Stimulated activated naive B cell treated with anti-CD40 and anti-IgM and Interleukin-4, amounts not matched to agents 10 μg/mL and 1 μg/mL and 100 μg/mL, for 72 hours (primary cell): ENCODE measurements at places on chromosomes 3 and 15.
A peak's percentile ranks its signal among the peaks of the same experiment; 100 is the strongest.

- H3K27ac ChIP-seq, result no peak overlapping the region
- peaks cover 17% of the 10 kb centered on the region for H3K4me1 ChIP-seq
- H3K27me3 ChIP-seq, result no peaks in the 10 kb centered on the region
Observed at GRCh38 chr15:94269954-94270353, 38.6 kb downstream of the MCTP2 start.

- H3K36me3 ChIP-seq, result no peaks in the 10 kb centered on the region
- H3K27ac ChIP-seq, result no peak overlapping the region
- peaks cover 11% of the 10 kb centered on the region for H3K27me3 ChIP-seq
- no peak overlapping the region for H3K4me3 ChIP-seq
- no peak for DNase-seq
Observed at GRCh38 chr3:33153782-33154181, 40.0 kb downstream of the CRTAP start.

- H3K4me3 ChIP-seq, result no peak overlapping the region
- no peaks in the 10 kb centered on the region for H3K27me3 ChIP-seq
- H3K27ac ChIP-seq, result no peak overlapping the region
- peaks cover 2% of the 10 kb centered on the region for H3K4me1 ChIP-seq
- H3K36me3 ChIP-seq, result peaks cover 36% of the 10 kb centered on the region
- DNase-seq, result no peak
Observed at GRCh38 chr3:49300595-49300994, 23.6 kb upstream of the C3orf62 start.

DNA sequence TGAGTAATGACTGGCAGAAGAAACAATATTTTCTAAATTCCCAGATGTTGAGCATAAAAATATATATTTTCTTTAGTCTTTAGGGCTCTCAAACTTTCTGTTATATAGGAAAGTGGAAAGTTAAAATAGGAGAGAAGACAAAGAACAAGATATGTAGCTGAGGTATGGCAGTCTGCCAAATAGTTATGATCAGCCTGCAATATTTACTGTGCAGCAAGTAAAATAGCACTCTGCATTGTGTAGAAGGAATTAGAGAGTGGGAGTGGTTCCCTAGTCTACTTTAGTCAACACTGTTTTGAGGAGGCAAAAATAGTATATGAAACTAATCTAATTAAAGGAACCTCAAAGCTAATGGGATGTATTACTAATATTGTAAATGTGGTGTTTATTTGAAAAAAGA is 978.1 kb upstream of the ALCAM start:
- peaks cover 9% of the 10 kb centered on the region for H3K4me1 ChIP-seq
- H3K27me3 ChIP-seq, result no peaks in the 10 kb centered on the region
- H3K4me3 ChIP-seq, result no peak overlapping the region
- DNase-seq, result no peak
- H3K27ac ChIP-seq, result no peak overlapping the region
- no peaks in the 10 kb centered on the region for H3K36me3 ChIP-seq

DNA sequence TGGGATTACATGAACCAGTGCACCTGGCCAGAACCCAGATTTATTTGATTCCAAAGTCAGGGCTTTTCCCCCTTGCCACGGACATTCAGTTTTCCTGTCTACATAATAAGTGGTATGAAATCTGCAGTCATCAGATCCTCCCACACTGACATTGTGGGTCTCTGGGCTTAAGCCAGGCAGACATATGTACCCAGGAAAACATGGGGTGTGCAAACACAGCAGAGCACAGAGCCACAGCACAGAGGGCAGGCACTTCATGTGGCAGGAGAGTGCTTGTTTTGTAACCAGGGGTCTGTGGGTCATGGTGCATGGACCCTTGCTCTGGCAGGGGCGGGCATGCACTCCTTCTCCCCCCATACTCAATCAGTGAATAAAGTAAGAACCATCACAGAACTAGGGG is 6.1 kb upstream of the ABTB1 start:
- H3K36me3 ChIP-seq, result no peaks in the 10 kb centered on the region
- H3K27me3 ChIP-seq, result no peaks in the 10 kb centered on the region
- DNase-seq, result no peak
- no peak overlapping the region for H3K4me3 ChIP-seq

- no peaks in the 10 kb centered on the region for H3K36me3 ChIP-seq
- peaks cover 3% of the 10 kb centered on the region for H3K27me3 ChIP-seq
- DNase-seq, result no peak
- H3K27ac ChIP-seq, result no peak overlapping the region
- H3K4me3 ChIP-seq, result peak overlapping the region; percentile 78
- H3K4me1 ChIP-seq, result peaks cover 17% of the 10 kb centered on the region
Observed at GRCh38 chr3:107421170-107421792, 44.0 kb downstream of the CCDC54 start.

DNA sequence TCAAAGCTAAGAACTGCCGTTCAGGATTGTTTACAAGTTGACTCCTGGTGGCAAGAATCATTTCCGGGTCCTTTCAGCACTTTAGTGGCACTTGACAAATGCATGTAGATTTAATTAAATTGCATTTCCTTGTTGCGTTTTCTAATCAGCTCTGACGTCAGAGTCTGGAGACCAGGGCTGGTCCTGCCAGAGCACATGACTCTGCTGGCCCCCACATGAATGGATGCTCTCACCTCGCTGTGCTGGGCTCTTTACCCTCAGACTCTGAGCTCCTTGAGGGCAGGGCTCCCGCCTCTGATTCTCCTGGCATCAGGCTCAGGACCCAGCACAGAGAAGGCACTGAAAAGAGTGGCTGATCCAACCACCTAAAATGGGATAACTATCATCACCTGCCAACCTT is 69.4 kb downstream of the FEM1B start:
- peaks cover 11% of the 10 kb centered on the region for H3K27me3 ChIP-seq
- no peak overlapping the region for H3K27ac ChIP-seq
- no peaks in the 10 kb centered on the region for H3K36me3 ChIP-seq
- H3K4me1 ChIP-seq, result peaks cover 28% of the 10 kb centered on the region
- no peak overlapping the region for H3K4me3 ChIP-seq

- no peak for DNase-seq
- H3K27me3 ChIP-seq, result no peaks in the 10 kb centered on the region
- no peaks in the 10 kb centered on the region for H3K4me1 ChIP-seq
- no peak overlapping the region for H3K4me3 ChIP-seq
- H3K36me3 ChIP-seq, result no peaks in the 10 kb centered on the region
Observed at GRCh38 chr15:25242166-25242879, 196.5 kb downstream of the UBE3A start.
